ENCODE measurements at places on chromosomes 4 and X.

DNA sequence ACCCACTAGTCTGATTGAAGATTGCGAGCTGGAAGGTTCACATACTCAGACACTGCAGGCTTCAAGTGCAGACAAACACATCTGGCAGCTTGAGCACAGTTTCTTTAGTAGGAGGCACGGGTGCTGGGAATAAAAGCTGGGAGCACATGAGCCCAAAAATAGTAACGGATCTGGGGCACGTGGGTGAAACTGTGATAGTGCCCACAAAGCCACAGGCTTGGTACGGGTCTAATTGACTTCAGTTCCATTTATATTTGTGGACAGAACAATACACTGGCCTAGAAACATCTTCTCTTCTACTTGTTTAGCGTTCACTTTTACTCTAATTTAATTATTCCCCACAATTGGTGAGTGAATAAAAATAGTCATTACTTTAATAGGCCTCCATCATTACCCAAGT lies 2370.7 kb downstream of the PCDH7 start:
- no peak for DNase-seq

DNA sequence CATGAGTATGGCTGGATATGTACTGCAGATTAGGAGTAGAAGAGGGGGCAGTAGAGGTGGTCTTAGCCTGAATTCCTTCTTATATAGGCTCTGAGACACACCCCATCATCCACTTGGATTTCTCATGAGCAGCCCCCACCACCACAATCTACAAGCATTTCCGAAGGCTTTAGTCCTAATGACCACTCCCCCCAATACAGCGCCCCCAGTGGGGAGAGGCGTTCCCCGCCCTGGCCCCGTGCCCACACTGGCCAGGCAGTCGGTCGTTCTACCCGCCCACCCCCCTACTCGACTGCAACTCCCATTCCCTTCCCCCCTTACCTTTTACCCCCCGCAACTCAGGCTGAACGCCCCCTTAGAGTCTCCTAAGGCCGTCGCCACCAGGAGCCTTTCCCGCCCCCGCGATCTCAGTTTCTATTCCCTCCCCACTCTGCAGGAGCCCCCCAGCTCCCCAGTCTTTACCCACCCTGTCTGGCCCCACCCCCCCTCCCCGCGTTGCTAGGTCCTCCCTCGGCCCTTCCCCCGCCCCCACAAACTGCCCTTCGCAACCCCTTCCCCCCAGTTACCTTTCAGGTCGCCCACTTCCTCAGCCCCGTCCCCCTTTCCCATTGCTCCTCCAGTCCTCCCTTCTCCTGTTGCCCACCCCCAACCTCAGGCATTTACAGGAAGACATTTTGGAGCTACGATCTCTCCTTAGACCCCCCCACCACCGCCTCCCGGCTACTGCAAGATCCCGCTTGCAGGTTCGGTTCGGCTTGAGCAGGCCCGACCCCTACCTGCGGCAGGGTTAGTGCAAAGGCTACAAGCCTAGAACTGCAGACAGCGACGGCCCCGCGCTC lies 468 bp downstream of the ZMYM3 start:
- no peak for DNase-seq

DNA sequence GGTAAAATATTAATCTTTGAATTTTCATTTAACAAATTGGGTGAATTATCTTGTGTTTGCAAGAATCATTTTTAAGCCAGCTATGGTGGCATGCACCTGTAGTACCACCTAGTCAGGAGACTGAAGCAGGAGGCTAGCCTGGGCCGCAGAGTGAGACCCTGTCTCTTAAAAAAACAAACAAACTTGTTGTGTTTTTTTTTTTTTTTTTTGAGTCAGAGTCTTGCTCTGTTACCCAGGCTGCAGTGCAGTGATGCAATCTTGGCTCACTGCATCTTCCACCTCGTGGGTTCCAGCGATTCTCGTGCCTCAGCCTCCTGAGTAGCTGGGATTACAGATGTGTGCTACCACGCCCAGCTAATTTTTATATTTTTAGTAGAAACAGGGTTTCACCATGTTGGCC lies 2.2 kb downstream of the TXLNG start:
- no peak for DNase-seq

DNA sequence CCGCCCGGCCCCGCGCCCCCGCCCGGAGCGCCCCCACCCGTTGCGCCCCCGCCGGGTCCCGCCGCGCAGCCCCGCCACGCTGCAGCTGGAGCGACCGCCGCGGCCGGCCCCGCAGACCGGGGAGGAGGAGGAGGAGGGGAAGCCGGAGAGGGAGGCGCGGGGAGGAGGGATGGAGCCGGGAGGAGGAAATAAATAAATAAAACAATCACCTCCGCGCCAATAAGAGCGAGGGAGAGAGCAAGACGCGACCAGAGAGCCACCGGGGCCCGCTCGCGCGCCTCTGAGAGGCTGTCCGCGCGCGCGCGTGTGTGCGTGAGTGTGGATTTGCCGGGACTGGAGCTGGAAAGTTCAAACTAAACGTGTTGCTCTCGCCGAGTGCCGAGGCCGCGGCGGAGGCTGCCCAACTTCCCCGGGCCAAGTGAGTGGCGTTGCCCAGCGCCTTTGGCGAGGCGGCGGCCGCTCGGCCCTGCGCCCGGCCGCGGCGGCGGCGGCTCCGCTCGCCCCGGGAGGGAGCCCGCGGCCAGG lies 2184.4 kb upstream of the TENM3 start:
- DNase-seq, result no peak

GRCh38 chr4:7358100-7358735 lies 76.5 kb downstream of the PSAPL1 start:
- peak; percentile 15 for DNase-seq

DNA sequence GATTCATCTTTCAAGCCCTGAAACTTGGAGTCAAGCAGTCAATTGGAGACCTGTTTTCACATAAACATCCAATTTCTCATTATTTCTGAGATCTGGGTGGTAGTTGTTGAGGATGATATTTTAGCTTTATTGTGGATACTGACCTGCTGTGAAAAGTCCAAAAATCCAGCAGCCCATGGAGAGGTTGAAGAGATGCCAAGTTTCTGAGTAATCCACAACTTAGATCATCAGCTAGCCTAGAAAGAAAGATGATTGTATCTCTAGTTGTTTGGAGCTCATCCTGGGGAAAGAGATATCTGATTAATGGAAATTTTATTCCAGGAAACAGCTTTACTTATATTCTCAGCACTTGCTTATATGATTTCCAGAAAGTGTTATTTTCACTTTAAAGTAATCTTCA lies 48.6 kb upstream of the DCX start:
- DNase-seq, result no peak

- DNase-seq, result no peak
Observed at GRCh38 chrX:72306851-72307645, 1.3 kb upstream of the CITED1 start.

DNA sequence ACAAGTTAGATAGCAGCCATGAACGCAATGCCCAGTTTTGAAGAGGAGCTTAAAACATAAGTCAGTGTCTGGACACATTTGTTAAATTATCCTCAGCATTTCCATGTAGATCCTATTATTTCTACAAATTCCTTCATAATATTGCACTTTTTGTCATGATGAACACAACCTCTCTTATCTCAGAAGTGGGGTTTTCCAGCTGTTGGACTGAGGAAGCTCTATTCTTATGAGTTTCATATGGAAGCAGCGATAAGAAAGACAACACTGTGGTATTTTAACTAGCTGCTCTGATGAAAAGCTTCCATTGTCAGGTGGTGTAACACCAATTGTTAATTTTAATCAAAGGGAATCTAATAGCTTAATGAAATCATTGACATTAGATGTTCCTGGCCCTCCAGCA lies 308.7 kb downstream of the GBA3 start:
- no peak for DNase-seq

DNA sequence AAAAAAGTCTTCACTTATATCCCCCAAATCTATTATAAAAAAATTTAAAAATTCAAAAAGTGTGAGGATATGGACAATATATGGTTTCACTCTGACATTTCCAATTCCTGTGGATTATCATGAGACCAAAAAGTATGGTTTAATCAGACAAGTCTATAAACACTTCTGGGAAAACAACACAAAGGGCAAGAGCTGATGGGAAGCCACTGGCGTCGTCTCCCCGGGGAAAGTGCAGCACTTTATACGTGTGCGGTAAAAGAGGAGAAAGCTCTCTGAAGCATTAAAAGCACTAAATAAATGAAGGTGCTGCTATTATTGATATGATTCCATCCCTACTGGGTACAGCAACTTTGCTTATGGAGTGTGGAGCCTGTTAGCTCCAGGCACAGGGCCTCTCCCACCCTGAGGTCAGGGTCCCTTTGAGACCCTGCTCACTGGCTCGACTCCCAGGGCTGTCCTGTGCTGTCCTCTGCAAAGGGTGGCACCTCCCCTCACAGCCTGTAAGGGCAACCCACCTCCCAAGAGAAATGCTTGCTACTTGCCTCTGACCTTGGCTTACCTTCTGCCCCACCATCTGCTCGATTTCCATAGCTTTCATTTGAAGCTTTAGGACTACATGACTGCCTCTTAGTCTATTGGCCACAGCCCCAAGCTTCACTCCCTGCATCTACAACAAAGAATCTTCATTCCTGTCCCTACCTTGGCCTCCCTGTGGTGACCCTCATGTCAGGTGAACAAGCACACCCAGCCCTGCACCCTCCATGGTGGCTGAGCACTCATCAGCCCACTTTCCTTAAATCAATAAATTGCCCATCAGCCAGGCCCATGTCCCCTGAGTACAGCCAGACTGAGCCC lies 248.6 kb downstream of the HNRNPD start:
- DNase-seq, result no peak

GRCh38 chr4:151537687-151538086 lies 128.7 kb downstream of the FHIP1A start:
- no peak for DNase-seq

- DNase-seq, result no peak
Observed at GRCh38 chrX:10089378-10089795, 67.4 kb upstream of the CLCN4 start.

DNA sequence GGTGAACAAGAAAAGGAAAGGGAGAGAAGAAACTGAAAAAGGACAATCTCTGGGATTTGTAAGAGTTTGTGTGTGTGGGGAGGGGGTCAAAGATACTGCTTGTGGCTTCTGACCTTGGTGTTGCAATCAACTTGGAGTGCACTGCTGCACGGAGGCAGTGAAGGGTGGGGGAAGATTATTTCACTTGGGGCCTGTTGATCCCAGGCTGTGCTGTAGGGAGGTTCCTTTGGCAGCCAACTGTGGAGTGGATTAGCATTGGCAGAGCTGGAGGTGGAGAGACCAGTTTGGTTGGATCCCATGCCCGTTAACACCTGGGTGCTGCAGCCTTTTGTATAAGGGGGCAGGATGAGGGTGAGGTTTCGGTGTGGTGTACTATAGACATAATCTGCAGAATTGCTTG lies 38.2 kb downstream of the AFF1 start:
- DNase-seq, result no peak

DNA sequence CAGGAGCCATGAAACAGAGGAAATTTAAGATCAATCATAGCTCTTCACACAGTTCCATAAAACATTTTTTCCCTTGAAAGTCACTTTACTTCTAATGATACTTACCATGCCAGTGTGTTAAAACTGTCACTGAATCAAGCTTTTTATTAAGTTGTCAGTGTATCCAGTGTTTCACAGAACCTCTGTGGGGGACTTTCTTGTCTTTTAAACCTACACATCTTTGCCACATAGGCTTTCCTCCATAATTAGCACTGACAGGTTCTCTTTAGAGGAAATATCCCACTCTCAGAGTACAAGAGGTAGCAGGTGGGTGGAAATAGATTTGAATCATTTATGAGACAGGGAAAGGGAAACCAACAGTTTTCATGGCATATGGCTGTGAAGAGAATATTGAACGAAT lies 25.8 kb upstream of the DYNLT3 start:
- no peak for DNase-seq

DNA sequence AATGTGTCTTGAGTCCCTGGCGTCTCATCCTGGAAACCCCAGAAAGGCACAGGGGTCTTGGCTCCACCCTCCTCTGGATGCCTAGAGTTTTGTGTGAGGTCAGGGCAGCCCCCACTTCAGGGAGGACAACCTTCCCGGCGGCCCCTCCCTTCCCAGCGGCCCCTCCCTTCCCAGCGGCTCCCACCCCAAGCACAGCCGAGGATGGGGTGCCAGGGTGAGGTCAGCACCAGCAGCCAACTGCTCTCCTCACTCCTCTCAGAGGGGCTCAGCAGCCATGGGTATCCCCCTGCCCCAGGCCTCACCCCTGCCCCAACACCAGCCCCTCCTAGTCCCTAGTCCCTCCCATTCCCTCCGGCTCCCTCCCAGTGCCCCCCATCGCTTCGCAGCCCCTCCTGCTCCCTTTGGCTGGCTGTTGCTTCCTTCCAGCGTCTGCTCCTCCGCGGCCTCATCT lies 17.4 kb downstream of the DGKQ start:
- DNase-seq, result no peak

- DNase-seq, result no peak
Observed at GRCh38 chr4:99711657-99712056, 54.0 kb upstream of the C4orf54 start.

DNA sequence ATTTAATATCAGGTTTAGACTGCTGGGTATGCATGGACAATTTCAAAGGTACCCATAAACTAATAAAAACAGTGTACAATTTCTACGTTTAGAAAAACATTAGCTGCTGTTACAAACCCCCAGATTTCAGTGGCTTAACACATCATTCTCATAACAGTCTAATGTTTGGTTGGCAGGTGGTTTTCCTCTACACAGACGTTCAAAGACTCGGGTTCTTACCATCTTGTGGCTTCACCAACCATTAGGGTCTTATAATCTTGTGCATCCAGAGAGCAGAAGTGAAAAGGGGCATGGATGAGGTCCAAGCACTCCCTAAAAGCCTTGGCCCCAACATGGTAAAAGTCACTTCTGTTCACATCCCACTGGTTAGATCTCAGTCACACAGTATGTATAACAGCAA lies 71.6 kb downstream of the SH3RF1 start:
- no peak for DNase-seq

GRCh38 chr4:165294907-165295306 lies 32.6 kb upstream of the MSMO1 start:
- DNase-seq, result no peak

DNA sequence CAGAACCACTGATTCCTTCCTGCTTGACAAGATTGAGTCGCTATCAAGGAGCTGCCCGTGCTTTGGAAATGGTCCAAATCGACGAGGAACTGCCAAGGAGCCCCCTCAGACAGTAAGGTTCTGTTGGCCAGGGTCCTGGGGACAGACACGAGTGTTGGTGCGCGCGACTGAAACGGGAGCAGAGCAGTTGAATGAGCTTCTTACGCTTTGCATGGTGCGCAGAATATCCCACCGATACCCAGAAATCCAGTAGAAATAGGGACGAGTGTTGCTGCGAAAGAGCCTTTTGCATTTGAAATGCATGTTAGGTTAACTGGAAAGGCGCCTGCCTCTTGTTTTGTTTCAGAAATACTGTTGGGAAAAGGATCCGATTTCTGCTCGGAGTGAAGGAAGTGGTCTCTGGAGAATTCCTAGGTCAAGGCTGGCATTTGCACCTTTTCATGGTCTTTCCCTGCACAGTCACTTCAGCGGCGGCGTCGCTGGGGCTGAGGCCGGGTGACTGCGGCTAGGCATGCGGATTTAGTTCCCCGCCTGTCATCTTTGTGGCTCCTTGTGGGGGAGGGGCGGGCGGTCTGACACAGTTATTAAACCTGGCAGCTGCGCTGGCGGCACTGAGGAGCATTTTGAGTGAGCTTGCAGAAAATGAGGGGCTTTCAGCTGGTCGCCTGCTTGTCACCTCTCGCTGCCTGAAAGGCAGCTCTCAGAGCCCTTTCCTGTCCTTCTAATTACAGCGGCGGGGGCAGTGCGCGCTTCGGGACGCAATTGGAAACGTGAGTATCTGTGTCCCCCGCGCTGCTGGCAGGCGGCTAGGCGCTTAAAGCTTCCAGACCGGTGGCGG lies 51.5 kb upstream of the TRIM2 start:
- DNase-seq, result no peak
